GM23338 (cell line): ENCODE measurements at places on chromosomes 1 and 21.

DNA sequence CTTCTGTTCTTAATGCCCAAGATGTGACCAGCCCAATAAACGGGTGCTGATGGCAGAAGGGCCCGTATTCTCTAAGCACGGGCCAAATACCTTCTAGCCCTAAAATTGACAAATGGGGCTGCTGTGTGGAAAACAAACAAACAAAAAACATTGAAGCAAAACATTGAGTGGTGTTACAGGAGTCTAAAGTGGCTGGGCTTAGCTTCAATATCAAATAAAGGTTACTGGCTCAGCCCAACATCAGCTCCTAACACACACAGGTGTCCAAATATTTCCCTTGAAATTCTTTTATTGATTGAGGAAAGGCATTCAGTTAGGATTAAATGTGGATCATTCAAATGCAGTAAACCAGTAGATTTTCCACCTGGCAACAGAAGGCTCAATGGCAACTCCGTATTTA is 13.3 kb upstream of the TTF2 start:
- no peak overlapping the region for H3K4me3 ChIP-seq
- H3K36me3 ChIP-seq, result no peaks in the 10 kb centered on the region
- no peaks in the 10 kb centered on the region for H3K27me3 ChIP-seq
- no peak overlapping the region for H3K27ac ChIP-seq

DNA sequence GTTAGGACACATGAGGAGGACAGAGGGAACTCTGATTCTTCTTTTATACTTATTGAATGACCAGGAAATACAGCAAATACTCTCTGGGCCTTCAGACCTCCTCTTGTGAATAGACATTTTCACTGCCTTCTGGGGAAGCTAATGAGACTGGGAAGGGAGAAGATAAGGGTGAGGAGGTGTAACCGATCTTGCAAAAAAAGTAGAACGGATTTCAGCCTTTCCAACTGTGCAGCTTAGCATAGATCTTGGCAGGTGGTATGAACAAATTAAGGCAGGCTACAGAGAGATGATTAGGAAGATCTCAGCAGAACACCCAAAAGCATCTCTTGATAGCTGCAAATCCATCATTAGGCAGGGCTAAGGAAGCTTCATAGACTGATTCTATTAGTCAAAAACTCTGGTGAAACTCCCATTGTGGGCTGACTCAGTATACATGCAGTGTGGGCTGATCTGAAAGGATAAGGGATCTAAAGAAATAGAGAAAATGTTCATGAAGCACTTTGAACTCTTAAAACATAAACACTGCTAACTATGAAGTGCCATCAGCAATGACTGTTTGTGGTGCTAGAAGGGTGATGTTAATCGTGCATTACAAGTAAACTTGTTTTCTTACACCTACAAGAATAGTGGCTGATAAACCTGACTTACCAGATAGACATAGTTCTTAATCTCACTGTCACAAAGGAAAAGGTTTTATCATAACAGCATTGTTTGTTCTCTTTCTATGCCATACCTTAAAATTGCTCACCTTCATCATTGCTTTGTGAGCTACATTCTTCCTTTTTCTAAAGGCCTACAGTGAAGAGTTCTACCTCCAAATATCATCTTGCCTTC is 85.5 kb upstream of the PALMD start:
- H3K36me3 ChIP-seq, result no peaks in the 10 kb centered on the region
- no peak overlapping the region for H3K4me3 ChIP-seq
- no peak overlapping the region for H3K27ac ChIP-seq
- no peaks in the 10 kb centered on the region for H3K4me1 ChIP-seq
- no peaks in the 10 kb centered on the region for H3K27me3 ChIP-seq

DNA sequence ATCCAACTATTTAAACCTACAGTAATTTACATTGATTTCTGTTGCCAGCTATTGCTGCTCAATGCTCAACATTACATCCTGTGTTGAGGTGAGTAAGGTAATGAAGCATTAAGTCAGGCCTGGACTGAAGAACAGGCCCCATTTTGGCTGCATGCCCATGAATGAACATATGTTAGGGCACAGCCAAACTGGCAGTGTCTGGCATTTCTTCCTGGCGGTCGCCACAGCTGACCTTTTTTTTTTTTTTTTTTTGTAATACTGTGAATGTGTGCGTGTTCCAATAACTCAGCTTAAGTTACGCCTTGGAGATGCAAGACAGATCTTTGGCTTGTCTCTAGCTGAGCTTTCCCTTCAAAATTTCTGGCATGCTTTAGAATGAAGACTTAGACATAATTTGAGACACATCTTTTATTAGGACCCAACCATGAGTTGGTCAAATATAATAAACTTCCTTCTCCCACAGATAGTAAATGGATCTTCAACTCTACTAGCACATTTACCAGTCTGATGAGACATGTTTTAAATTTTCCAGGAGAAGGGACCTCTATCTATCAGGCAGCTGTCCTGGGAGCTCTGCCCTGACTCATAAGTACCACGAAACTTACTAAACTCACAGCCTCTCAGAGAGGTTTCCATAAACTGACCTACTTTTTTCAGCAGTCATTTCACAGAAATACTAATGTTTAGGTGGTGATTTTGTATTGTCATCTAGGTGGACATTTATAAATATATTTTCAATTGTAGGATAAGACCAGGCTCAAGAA is 341.1 kb upstream of the RUNX1 start:
- H3K27me3 ChIP-seq, result no peaks in the 10 kb centered on the region
- DNase-seq, result no peak
- no peaks in the 10 kb centered on the region for H3K36me3 ChIP-seq
- no peak overlapping the region for H3K27ac ChIP-seq

- H3K4me1 ChIP-seq, result peaks cover 46% of the 10 kb centered on the region
- peak overlapping the region; percentile 51 for H3K4me3 ChIP-seq
- no peaks in the 10 kb centered on the region for H3K36me3 ChIP-seq
- no peaks in the 10 kb centered on the region for H3K27me3 ChIP-seq
- DNase-seq, result peak; percentile 94
Measured at GRCh38 chr1:184664042-184664660, 90.5 kb downstream of the EDEM3 start.

GRCh38 chr1:16145662-16146278 is 10.1 kb downstream of the EPHA2 start:
- H3K4me1 ChIP-seq, result peaks cover 48% of the 10 kb centered on the region
- peaks cover 14% of the 10 kb centered on the region for H3K36me3 ChIP-seq
- H3K27me3 ChIP-seq, result no peaks in the 10 kb centered on the region
- H3K4me3 ChIP-seq, result peak overlapping the region; percentile 42

DNA sequence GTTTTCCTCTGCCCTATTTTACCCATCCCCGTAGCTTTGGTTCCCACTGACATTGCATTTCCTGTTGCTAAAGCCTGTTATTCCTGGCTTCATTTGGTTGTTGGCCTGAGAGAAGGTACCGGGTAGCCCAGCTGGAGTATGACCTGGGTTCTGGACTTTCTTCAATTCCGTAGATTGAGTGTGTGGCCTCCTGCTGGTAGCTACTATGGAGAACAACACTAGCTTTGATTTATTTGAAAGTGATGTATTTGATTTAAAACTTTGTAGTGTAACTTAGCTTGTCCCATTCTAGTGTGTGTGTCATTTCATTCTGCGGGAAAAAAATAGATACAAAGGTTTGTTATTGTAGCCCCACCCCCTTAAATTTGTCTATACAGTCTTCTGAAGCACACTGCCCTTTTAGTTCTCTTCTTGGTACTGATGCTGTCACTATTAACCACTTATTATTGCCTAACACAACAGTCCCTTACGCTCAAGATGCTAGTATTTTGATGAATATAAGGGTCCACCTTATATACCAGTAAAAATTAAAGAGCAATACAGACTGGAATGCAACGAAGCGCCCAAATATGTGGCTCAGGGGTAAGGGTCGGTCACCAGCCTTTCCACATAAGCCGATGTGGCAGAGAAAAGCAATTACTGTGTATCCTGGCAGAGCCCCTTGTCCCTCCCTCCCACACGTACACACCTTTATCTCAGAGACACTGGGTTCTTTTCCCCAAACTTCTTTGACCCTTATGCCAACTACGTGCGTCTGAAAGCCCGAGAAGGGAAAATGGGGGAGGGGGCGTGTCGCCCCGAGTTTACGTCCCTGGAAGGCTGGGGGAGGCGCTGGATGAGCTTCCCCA is 643 bp upstream of the MOV10 start:
- DNase-seq, result peak; percentile 56
- peak overlapping the region; percentile 90 for H3K27ac ChIP-seq
- peaks cover 12% of the 10 kb centered on the region for H3K27me3 ChIP-seq
- no peaks in the 10 kb centered on the region; the same call in 1 of the 2 replicates for H3K36me3 ChIP-seq
- H3K4me3 ChIP-seq, result peak overlapping the region; percentile 71

DNA sequence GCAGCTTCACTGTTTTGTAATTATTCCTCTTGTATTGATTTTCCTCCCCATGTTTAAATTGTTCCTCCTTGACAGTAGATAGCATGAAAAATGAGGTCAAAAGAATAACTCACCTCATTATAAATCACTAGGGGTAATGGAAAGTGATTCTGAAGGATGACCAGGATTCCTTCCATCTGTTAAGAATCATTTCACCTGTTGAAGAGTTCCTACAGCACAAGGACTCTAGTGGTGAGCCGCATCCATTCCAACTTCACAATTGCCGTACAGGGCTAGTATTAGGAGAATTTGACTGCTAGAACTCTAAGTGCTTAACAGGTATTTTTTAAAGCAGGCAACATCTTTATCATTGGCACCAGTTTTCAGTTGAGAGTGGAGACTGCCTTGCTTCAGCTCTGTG is 13.7 kb downstream of the PPP1R12B start:
- H3K4me3 ChIP-seq, result peak overlapping the region; percentile 36
- DNase-seq, result peak; percentile 45
- H3K27ac ChIP-seq, result peak overlapping the region; percentile 78
- H3K27me3 ChIP-seq, result no peaks in the 10 kb centered on the region
- H3K36me3 ChIP-seq, result no peaks in the 10 kb centered on the region

DNA sequence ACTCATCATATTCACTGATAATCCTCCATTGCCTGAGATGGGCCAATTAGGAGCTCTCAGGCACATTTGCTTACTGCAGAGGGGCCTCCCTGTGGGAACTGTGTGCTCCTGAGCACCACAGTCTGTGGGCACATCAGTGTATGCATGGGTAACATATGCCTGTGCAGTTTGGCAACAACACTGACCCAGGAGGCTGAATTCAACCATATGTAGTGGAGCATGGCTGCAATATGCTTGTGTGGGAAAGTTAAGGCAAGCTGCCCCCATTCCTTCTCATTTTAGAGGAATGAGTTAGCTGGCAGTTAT is 11.8 kb upstream of the FMOD start:
- no peak overlapping the region for H3K4me3 ChIP-seq
- no peak for DNase-seq
- no peaks in the 10 kb centered on the region for H3K27me3 ChIP-seq
- no peaks in the 10 kb centered on the region for H3K4me1 ChIP-seq

GRCh38 chr1:151137789-151138188 is 8.6 kb downstream of the SEMA6C start:
- H3K36me3 ChIP-seq, result no peaks in the 10 kb centered on the region
- no peak overlapping the region for H3K27ac ChIP-seq
- no peak for DNase-seq

DNA sequence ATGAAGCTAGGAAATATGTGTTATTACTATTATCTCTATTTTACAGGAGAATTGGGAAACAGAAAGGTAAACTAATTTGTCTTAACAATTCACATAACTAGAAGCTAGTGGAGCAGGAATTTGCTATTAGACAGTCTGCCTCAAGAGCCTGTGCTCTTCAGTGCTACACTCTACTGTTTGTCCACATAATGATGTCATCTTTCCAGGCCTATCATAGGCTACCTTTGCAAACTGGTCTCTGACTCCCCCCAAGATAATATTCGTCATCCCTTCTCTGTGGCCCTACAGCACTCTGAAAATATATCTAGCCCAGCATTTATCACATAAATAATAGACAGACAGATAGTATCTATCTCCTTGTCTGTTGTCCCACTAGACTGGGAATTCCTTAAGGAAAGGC is 34.1 kb downstream of the TRIT1 start:
- no peak overlapping the region for H3K4me3 ChIP-seq
- no peaks in the 10 kb centered on the region for H3K27me3 ChIP-seq
- DNase-seq, result no peak
- H3K4me1 ChIP-seq, result no peaks in the 10 kb centered on the region
- peak overlapping the region; percentile 47; the same call in 1 of the 2 replicates for H3K27ac ChIP-seq

GRCh38 chr1:202587859-202588485 is 122.3 kb downstream of the SYT2 start:
- H3K36me3 ChIP-seq, result no peaks in the 10 kb centered on the region
- H3K27ac ChIP-seq, result no peak overlapping the region
- no peak for DNase-seq
- no peaks in the 10 kb centered on the region for H3K27me3 ChIP-seq

DNA sequence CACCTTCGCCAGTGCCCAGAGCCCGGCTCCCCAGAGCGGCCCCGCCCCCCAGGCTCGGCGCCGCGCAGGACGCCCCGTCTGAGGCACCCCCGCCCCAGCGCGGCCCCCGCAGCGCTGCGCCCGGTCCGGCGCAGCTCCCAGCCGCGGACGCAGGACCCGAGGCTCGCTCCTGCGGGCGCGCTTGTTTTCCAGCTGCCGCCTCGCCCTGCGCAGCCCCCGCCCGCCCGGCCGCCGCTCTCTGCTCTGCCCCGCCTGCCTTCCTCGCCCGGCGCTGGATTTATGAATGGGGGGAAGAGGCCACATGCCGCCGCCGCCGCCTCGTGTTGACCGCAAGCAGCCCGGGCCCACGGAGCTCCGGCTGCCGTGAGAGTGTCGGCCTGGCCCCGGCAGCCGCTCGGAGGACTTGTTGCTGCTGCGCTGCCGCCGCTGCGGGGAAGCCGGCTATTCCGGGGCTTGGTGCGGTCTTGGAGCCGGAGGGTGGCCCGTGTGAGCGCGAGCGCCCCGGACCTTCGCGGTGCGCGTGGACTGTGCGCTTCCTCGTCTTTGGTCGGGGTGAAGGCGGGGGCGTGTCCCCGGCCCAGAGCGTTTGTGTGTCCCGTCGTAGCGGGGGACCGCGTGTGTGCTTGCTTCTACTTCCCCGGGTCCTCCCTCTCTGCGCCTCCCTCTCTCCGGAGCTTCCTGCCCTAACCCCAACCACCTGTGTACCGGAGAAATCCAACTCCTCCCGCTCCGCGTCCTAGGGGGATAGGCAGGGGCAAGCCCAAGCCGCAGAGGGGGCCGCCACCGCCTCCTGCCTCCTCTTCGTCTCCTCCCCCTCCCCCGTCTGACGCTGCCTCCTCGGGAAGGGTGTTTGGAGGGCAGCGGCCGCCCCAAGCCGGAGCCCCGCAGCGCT is 736 bp downstream of the KCNC4 start:
- H3K36me3 ChIP-seq, result no peaks in the 10 kb centered on the region
- peaks cover 36% of the 10 kb centered on the region for H3K27me3 ChIP-seq
- H3K4me3 ChIP-seq, result peak overlapping the region; percentile 82
- DNase-seq, result peak; percentile 64
- no peak overlapping the region for H3K27ac ChIP-seq

DNA sequence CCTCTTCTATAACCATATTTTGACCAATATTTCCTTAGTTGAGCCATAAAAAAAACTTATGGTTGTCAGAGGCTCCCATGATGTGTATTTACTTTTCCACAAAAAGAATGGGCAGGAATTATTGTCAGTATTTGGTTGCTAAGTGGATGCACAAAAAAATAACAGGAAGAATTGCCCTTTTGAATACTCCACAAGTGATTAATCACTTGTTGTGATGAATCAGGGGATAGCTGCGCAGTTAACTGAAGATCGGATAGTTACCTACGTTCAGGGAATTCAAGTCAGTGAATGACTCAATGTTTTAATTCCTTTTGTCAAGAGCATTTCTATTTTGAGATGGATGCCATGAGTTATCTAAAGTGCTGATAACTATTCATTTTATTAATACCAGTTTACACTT is 785.2 kb upstream of the B3GALT2 start:
- H3K36me3 ChIP-seq, result no peaks in the 10 kb centered on the region
- no peaks in the 10 kb centered on the region for H3K4me1 ChIP-seq
- no peaks in the 10 kb centered on the region for H3K27me3 ChIP-seq
- no peak overlapping the region for H3K27ac ChIP-seq
- no peak for DNase-seq

GRCh38 chr1:8671306-8671917 is 146.0 kb downstream of the RERE start:
- H3K4me1 ChIP-seq, result peaks cover 32% of the 10 kb centered on the region
- H3K27me3 ChIP-seq, result no peaks in the 10 kb centered on the region
